ENCODE measurements at places on chromosomes 1 and 21. TPM values are rescaled to one million over a fixed set of nuclear protein-coding genes. Genes with fewer than 3 reads are reported as not detected.

GRCh38 chr1:107691540-107691939 lies 273.4 kb downstream of the VAV3 start:
- no peak for DNase-seq

Gene TMEM200B
- total RNA-seq = 0.17 TPM

DNA sequence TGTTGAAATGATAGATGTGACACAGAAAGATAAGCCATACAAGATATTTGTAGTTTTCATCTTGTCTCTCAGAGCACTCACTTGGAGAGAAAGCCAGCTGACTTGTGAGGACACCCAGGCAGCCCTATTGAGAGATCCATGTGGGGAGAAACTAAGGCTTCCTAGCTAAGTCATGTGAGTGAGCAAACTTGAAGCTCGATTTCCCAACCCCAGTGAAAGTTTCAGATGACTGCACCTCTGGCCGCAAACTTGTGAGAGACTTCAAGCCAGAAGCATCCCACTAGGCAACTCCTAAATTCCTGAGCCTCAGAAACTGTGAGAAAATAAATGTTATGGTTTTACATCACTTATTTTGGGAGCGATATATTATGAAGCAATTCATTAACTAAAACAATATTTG lies 832.3 kb downstream of the LTN1 start:
- no peak for DNase-seq

Gene LCE3E
- total RNA-seq = not detected
